ENCODE measurements at places on chromosomes 5 and 9. TPM values are rescaled to one million over a fixed set of nuclear protein-coding genes. Genes with fewer than 3 reads are reported as not detected.

RNF180 gene
- total RNA-seq, result 29.2 TPM

PPP3R2 gene
- total RNA-seq, result not detected

DELE1 gene
- 100 TPM for total RNA-seq

GMCL2 gene
- not detected for total RNA-seq

- no peak overlapping the region for H3K4me3 ChIP-seq
- DNase-seq, result no peak
- H3K4me1 ChIP-seq, result no peaks in the 10 kb centered on the region
- no peaks in the 10 kb centered on the region for H3K36me3 ChIP-seq
Observed at GRCh38 chr9:130555968-130556367, 23.4 kb upstream of the FUBP3 start.
